ENCODE measurements at places on chromosomes 2 and 18. TPM values are rescaled to one million over a fixed set of nuclear protein-coding genes. Genes with fewer than 3 reads are reported as not detected.

DNA sequence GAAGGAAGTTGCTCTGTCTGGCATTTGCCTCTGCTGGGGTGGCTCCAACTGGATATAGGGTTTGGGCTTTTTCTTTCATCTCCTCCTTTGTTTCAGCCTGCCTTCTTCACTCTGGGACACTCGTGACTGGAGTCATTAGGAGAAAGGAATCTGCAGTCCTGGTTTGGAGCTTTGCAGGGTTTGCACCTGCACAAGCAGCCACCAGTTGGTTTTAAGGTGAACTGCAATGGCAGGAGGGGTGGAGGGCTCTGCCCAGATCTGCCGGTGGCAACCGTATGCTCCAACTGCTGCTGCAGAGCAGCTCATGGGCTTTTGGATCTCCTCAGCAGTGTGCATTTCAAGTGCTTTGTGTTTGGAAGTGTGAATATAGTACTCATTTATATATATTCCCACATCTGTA lies 131.3 kb upstream of the MGAT5 start:
- no peak for DNase-seq

DNA sequence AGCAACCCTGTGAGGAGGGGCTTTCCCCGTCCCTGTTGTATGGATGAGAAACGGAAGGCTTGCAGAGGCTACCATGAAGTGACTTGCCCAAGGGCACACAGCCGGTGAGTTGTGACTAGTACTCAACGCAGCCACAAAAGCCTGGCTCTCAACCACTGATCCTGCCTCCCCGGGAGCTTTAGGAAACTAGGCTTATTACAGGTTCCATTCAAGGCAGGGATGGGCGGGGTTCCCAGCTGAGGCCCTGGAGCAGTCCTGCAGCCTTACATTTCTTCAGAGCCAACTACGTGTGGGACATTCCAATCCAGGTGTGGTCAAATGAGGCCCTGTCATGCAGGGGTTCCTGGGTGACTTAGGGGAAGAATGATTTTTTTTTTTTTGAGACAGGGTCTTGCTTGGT lies 59.6 kb downstream of the MEX3C start:
- DNase-seq: no peak

- no peak for DNase-seq
Measured at GRCh38 chr2:59217360-59217759, 976.2 kb upstream of the FANCL start.

GRCh38 chr2:151649966-151650365 lies 84.3 kb downstream of the NEB start:
- no peak for DNase-seq

- DNase-seq: no peak
Measured at GRCh38 chr2:30428827-30429461, 18.1 kb upstream of the LCLAT1 start.

- DNase-seq: peak; percentile 72
Measured at GRCh38 chr18:79396431-79397246, 909 bp downstream of the NFATC1 start.

DNA sequence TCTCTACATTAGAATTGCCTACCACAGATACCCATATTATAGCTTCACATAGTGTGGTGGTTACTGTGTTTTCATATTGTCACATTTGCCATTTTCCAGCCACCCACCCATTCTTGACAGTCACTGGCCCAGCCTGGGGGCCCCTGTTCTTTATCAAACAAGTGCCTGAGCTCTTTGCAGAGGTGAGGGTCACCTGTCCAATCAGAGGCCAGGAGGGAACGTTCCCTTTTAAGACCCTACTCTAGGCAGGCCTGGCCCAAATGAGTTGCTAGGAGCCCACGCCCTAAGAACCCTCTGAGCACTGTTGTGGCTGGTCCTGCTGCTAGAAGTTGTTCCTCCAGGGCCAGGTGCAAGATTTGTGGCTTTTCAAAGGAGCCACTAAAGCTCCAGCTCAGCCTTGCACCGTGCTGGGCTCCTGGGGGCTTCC lies 5.2 kb downstream of the IL37 start:
- no peak for DNase-seq

GRCh38 chr2:190023860-190024259 lies 38.7 kb downstream of the MSTN start:
- peak; percentile 67 for DNase-seq

GRCh38 chr2:207883002-207883780 lies 113.5 kb upstream of the FZD5 start:
- DNase-seq: no peak

- peak; percentile 69 for DNase-seq
Measured at GRCh38 chr18:59067873-59068272, 71.8 kb upstream of the SEC11C start.

- DNase-seq: no peak
Measured at GRCh38 chr2:11932048-11932512, 185.6 kb downstream of the LPIN1 start.

DNA sequence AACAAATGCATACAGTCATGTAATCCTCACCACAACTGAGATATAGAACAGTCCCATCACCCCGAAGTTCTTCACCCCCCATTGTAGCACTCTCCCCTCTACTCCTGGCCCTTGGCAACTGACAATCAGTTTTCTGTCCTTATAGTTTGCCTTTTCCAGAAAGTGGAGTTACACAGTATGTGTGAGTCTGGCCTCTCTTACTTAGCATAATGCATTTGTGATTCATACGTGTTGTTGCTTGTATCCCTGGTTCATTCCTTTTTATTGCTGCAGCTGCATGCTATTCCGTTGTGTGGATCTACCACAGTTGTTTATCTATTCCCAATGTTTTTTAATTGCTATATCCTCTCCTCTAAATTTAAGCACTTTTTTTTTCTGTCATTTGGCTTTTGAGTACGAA lies 17.6 kb downstream of the ACYP2 start:
- DNase-seq: no peak

- DNase-seq: no peak
Measured at GRCh38 chr2:162720559-162721271, 117.9 kb downstream of the KCNH7 start.

- no peak for DNase-seq
Measured at GRCh38 chr2:225472161-225472560, 72.7 kb downstream of the NYAP2 start.

- no peak for DNase-seq
Measured at GRCh38 chr2:105909215-105909614, 164.5 kb downstream of the NCK2 start.

Gene CXCR1
- total RNA-seq: not detected

Gene LHCGR
- not detected for total RNA-seq

Gene GPR45
- total RNA-seq: not detected

Data from dermis blood vessel endothelial cell (primary cell).